ENCODE measurements at places on chromosomes 3 and 15.

DNA sequence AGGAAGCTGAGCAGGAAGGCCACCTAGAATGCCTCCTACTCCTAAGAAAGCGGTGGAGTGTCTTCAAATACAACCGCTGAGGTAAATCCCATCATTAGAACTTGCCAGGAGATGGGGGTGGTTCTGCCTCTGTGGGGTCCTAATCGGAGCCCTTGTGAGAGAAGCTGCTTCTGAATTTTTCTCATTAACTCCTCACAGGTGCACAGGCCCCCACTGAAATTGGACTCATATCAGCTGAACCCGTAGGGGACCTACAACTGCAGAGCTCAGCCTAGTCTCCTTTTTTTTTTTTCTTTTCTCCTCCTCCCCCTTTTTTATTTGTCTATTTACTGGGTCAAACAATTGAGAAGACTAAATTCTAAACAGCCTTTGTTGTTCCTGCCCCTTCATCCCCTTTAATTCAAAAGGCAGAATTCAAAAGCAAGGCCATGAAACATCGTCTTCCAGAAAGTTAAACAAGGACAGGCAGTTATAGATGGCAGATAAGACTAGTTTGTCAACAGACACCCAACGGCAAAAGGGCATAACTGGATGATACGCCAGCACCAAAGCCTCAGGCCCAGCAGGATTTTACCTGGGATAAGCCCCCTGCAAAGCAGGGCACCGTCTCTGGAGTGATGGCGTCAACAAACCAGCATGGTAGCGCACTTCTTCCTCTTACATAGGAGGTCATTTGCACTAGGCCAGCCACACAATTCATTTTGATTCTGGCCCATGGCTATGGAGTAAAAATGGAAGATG lies 213.7 kb upstream of the HES1 start:
- no peak for DNase-seq

DNA sequence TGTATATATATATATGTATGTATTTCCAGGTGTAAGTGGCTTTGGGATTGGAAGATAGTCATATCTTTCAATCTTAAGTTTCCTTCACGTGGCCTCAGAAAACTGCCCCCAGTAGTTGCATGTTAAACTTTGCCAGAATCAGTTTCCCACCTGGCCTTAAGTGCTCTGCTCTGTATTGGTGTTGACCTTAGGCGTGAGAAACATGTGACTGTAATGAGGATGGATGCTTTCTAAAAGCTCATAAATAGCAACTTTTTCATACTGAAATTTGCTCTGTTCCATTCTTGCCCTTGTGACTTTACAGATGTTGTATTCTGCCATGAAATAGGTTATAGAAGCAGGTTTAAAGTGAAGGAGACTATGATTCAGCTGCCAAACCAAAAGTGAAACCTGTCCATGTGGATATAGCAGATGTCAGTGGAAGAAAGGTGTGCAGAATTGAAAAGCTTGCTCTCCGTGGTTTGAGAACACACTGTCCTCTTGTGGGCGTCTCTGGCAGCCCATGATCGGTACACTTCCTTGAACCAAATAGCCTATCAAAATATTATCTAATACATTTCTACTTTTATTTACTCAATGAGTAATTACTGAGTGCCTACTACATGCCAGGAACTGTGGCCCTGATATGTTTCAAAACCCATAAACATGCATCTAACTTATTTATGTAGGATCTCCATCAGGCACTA lies 15.8 kb downstream of the SCG5 start:
- no peak for DNase-seq

DNA sequence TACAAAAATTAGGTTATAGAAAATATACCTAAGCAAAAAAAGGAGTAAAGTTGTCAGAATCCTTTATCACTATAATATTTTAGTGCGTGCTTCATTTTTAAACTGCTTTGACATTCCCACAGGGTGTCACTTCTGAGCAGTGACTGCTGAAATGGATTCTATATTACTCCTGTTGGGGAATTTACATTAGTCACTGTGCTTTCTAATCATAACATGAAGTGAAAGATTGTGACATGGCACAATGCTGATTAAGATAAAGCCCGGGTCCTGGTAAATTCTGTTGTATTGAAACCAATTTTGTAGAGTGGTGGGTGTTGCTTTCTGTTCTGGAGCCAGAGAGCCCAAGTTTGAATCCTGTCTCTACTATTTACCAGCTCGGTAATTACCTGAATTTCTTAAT lies 36.4 kb upstream of the EHHADH start:
- no peak for DNase-seq

DNA sequence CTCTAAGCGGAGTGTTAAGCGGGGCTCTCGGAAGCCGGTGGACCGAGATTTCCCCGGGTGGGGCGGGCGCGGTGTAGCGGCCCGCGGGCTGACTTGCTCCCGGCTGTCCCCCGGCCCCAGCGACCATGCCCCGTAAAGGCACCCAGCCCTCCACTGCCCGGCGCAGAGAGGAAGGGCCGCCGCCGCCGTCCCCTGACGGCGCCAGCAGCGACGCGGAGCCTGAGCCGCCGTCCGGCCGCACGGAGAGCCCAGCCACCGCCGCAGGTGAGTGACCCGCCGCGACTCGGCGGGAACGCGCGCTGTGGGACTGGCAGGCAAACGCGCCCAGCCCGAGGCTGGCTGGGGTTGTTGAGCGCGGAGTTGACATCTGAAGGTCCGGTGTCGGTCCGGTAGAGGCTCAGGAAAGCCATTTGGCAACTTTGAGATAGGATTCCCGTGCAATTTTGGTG lies 1.3 kb downstream of the SMC4 start:
- DNase-seq, result no peak

GRCh38 chr3:143309705-143310104 lies 190.1 kb downstream of the CHST2 start:
- no peak for DNase-seq

- DNase-seq, result no peak
Measured at GRCh38 chr3:115996420-115997108, 373.3 kb downstream of the GAP43 start.

GRCh38 chr3:186166036-186166435 lies 57.1 kb upstream of the ETV5 start:
- DNase-seq, result no peak

Measured in T follicular helper cell (primary cell).